Activated naive CD4-positive, alpha-beta T cell treated with Interleukin-2 at 50 U/mL for 16 hours (primary cell): ENCODE measurements at places on chromosomes 3 and 15.

DNA sequence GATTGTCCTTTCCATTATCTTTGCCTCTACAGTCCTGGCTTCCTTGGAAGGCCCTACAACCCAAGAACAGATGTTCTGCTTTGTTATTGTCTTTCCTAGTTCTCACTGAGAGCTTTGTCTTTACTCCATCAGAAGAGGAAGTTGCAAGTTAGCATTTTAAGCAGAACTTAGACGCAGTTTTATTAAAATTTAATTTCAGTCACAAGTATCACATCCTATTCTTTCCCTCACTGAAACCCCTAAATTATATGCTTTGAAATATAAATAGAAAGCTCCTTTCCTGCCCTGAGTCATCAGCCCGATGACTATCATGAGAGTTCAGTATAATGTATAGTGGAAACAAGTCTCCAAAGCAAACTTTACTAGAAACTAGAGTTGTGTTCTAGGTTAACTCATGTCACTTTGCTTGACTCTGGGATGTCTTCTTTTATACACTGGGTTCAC, 291.2 kb upstream of the RBMS3 start:
- DNase-seq: no peak

DNA sequence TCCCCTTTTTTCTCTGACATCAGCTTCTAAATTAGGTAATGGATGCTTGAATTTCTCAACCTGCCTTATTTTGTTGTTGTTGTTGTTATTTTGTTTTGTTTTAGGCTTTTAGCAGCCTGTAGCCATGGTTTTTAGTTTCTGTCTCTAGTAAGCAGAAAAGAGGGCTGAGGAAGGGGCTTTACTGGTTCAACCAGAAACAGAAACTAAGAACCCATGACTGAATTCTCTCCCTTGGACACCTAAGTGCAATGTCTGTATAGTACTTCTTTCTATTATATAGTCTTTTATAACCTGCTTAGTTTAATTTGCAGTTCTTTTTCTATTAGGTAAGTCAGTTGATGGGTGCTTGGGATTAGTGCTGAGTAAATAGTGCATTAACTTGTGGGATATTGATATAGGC, 129.0 kb downstream of the BBX start:
- DNase-seq: no peak

GRCh38 chr3:63791974-63792373, 27.1 kb upstream of the C3orf49 start:
- DNase-seq: no peak

DNA sequence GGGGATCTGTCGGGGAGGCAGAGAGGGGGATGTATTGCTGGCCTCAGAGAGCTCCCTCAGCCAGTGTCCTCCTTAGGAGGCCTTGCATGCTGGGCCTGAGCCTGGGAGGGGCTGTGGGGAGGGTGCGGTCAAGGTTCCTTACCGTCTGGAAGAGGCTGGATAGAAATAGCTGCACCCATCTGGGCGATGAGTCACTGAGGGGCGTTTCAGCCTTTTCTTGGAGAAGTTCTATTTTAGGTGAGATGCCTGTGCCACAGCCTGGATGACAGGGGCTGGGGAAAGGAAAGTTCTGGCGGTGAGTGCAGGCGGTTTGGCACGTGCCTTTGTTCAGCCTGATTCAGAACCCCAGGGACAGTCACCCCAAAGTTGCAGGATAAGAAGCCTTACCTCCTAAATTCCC, 35.7 kb upstream of the APEH start:
- DNase-seq: no peak

GRCh38 chr15:101188637-101189408, 63.0 kb downstream of the CHSY1 start:
- DNase-seq: no peak

DNA sequence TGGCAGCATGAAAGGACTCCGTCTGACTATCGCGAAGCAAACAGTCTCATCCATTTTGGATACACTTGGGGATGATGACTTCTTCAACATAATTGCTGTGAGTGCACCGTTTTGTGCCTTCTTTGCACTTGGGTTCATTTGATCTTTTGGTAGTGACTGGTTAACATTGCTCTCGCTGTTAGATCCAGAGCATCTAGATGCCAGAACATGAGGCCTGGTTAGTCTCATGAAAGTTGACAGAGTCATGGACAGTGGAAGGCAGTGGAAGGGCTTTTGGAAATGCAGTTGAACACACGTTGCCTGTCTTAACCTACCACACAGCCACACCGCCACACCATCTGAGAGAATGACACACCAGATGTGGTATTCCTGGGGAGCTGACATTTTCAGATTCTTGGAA, 357.9 kb downstream of the LRTM1 start:
- DNase-seq: no peak

GRCh38 chr3:76495216-76495615, 544.7 kb upstream of the ROBO2 start:
- DNase-seq: no peak

- no peak for DNase-seq
Observed at GRCh38 chr3:195065142-195065863, 205.7 kb downstream of the XXYLT1 start.

- DNase-seq: no peak
Observed at GRCh38 chr3:44031387-44032380, 210.0 kb upstream of the TOPAZ1 start.

GRCh38 chr3:101928890-101929289, 79.6 kb downstream of the NFKBIZ start:
- no peak for DNase-seq

- no peak for DNase-seq
Observed at GRCh38 chr3:173591401-173591800, 193.9 kb downstream of the NLGN1 start.

GRCh38 chr15:61099020-61099810, 129.9 kb downstream of the RORA start:
- no peak for DNase-seq

DNA sequence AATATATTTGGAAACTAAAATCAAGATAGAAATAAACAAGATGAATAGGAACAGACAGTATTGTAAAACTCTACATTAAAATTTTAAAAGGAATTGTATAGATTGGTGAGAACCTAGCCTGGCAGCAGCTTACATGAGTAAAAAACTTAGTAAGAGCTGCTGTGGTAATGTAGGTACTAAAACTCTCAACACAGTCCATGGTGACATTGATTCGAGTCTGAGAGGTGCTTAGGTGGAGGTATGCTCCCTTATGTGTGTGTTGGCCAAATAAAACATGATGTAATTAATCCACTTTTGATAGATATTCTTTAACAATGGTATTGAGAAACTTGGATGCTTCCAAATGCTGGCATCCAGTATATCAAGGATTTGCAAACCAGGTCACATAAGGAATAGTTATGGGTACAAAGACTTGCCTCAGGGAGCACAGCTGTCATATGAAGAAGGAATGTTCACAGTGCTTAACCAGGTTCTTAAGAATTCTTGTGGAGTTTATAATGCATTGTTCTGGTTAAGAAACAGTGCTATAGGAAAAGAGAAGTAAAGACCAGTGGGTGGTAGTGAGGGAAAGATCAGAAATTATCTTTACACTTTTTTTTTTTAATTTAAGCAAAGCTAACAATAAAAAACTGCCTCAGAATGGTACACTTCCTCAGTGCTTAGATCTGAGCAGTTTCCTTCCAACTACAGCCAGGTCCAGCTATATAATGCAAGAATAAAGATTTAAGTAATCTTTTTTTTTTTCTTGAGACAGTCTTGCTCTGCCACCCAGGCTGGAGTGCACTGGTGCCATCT, 24.6 kb upstream of the IL20RB start:
- DNase-seq: no peak

GRCh38 chr3:36457667-36458066, 77.4 kb downstream of the STAC start:
- DNase-seq: no peak

- DNase-seq: no peak
Observed at GRCh38 chr3:147963711-147964110, 554.5 kb downstream of the ZIC1 start.

GRCh38 chr3:148998715-148999423, 7.5 kb downstream of the GYG1 start:
- DNase-seq: no peak
